Caco-2 (cell line): ENCODE measurements at places on chromosomes 7 and 10.

DNA sequence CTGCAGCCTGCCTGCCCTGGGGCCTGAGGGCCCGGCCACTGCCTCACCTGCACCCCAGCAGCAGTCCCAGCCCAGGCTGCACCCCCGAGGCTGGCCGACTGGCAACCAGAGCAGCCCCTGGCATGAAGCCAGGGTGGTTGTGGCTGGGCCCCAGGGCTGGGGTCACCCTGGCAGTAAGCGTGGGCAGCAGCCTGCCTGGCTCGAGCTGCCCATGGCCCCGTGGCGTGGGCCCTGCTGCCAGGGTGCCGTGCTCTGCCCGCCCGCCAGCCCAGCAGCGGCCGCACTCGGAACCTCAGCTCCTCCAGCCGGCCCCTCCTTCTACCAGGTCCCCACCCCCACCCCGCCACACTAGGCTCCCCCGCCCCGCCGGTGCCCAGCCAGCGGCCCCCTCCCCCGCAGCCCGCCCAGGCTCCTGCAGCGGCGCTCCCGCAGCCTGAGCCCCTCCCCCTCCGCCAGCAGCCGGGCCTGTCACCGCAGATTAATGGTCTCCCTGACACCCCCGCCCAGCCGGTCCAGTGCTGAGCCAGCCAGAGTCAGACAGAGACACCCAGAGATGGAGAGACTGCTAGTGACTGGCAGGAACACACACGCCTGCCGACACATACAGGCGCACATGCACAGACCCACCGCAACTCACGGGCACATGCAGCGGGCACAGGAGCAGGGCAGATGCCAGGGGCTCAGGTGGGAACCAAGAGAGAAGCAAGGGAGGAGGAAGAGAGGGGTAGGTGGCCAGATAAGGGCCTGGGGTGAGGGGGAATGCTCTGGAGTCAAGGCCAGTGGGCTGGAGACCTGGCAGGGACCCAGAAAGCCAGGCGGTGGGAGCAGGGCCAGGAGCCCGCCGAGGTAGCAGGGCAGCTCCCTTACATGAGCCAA, 22.4 kb downstream of the KCNH2 start:
- H3K4me1 ChIP-seq: no peaks in the 10 kb centered on the region
- no peak for DNase-seq
- H3K27ac ChIP-seq: peak overlapping the region; percentile 23
- no peak overlapping the region for H3K4me3 ChIP-seq
- H3K36me3 ChIP-seq: no peaks in the 10 kb centered on the region
- H3K27me3 ChIP-seq: no peaks in the 10 kb centered on the region

DNA sequence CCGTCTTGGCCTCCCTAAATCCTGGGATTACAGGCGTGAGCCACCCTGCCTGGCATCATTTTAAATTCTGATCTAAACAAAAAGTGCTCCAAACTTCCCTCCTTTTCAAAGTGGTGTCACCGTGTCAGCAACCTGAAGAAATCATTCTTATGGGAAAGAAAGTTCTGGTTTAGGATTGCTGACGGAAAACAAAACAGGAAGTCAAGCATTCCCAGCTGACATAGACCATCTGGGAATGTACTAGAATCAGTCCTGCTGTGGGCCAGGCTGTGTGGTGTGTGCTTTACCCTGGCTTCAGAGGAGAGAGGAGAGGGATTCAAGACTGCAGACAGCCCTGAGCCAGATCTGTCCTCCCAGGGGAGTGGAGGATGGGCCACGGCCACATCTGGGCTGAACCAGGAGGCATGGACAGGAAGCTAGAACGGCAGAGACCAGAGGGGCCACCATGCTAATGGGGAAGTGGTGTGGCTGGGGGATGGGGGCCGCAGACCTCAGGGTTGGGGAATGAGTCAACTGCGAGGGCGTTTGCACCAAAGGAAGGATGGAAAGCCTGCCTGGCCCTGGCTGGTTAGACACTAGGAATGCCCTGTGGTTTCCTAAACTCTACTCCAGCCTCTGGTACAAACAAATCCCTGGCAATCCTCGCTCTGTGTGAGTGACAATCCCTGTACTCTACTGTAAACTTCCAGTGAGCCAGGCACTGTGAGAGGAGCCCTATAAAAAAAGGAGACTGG, 16.7 kb upstream of the CLIP2 start:
- no peak overlapping the region for H3K4me3 ChIP-seq
- DNase-seq: no peak
- H3K36me3 ChIP-seq: no peaks in the 10 kb centered on the region
- peaks cover 7% of the 10 kb centered on the region for H3K4me1 ChIP-seq

DNA sequence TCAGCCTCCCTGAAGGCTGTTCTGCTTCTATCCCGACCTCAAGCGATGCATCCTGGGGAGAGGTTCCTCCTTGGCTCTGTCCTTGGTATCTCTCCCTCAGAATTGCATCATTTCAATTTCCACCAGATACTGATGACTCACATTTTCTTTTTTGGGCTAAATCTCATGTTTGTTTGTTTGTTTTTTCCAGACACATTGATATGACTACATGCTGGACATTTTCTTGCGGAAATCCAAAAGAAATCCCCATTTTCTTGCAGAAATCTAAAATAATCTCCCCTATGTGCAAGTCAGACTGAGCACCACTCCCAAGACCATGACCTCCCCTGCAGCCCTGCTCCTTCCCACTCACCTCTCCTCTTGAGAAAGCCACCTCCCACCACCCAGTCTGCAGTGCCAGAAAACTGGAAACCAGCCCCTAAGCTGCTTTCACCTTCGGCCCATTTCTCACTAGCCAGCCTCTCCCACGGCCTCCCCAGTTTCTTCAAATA, 260.2 kb upstream of the PRKCQ start:
- H3K4me3 ChIP-seq: no peak overlapping the region
- DNase-seq: no peak
- no peaks in the 10 kb centered on the region for H3K36me3 ChIP-seq
- H3K27me3 ChIP-seq: no peaks in the 10 kb centered on the region

DNA sequence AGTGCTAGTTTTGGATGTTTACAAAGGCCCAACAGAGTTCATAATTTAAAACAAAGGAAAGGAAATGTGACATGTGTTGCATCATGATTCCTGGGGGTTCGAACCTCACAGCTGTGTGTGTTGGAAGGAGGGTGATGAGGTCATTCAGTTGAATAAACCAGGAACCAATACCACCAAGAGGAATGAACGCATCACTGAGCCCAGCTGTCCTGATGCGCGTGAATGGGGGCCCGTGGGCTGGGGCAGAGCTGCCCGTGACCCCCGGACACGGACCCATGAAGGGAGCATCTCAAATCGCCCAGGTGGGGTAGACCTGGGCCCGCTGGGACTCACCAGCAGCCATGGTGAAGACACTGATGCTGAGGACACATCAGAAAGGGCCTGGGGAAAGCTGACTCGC, 33.0 kb downstream of the BRI3 start:
- H3K4me1 ChIP-seq: peaks cover 23% of the 10 kb centered on the region
- H3K36me3 ChIP-seq: peaks cover 6% of the 10 kb centered on the region
- no peak for DNase-seq
- no peak overlapping the region for H3K4me3 ChIP-seq
- no peak overlapping the region for H3K27ac ChIP-seq

GRCh38 chr10:30553626-30554439, 75.7 kb downstream of the LYZL2 start:
- peaks cover 17% of the 10 kb centered on the region for H3K4me1 ChIP-seq
- no peak for DNase-seq
- H3K27me3 ChIP-seq: no peaks in the 10 kb centered on the region

- H3K27ac ChIP-seq: peak overlapping the region; percentile 68
- no peak for DNase-seq
- no peaks in the 10 kb centered on the region for H3K27me3 ChIP-seq
- H3K4me3 ChIP-seq: peak overlapping the region; percentile 89
- H3K36me3 ChIP-seq: no peaks in the 10 kb centered on the region
Measured at GRCh38 chr7:141550386-141551093, 670 bp upstream of the AGK start.

DNA sequence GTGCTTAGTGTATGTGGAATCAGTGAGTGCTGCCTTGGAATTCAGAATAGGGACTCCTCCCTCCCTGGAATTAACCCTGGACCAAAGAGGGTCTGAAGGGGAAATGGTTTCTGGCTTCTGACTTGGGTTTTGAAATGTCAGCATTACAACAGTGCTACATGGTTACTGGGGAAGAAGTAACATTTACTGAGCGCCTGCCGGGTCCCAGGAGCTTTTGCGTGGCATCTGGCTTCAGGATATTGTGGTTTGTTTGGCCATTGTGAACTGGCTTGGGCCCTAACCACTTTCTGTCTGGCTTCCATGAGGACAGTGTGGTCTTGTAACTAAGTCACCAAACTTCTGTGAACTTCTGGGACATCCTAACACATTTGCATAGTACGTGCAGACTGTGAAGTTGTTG, 21.3 kb downstream of the TSPAN15 start:
- no peaks in the 10 kb centered on the region for H3K36me3 ChIP-seq
- no peak overlapping the region for H3K4me3 ChIP-seq
- H3K27me3 ChIP-seq: no peaks in the 10 kb centered on the region
- H3K4me1 ChIP-seq: peaks cover 14% of the 10 kb centered on the region

DNA sequence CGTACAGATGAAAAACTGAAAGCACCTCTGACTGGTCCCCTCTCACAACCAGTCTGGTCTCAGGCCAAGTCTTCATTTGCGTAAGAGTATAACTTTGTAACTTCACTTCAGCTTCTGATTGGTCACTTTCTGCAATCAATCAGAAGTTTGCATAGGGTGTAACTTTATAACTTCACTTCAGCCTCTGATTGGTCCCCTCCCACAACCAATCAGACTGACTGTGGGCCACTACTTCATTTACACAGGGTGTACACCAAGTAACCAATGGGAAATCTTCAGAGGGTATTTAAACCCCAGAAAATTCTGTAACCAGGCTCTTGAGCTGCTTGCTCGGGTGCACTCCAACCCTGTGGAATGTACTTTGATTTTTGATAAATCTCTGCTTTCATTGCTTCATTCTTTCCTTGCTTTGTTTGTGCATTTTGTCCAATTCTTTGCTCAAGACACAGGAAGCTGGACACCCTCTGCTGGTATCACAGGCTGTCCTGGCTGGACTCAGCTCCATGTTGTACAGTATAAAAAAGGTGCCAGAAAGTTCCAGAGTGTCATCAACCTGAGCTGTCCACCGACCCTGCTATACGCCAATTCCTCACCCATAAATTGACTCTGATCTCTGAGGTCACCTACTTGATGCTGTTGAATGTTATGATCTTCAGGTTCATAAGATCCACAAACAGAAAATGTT, 74.5 kb downstream of the COBL start:
- peak; percentile 53 for DNase-seq
- no peak overlapping the region for H3K4me3 ChIP-seq
- H3K4me1 ChIP-seq: peaks cover 36% of the 10 kb centered on the region
- peak overlapping the region; percentile 3 for H3K27ac ChIP-seq
- H3K27me3 ChIP-seq: no peaks in the 10 kb centered on the region
- peaks cover 1% of the 10 kb centered on the region; the same call in 1 of the 2 replicates for H3K36me3 ChIP-seq

DNA sequence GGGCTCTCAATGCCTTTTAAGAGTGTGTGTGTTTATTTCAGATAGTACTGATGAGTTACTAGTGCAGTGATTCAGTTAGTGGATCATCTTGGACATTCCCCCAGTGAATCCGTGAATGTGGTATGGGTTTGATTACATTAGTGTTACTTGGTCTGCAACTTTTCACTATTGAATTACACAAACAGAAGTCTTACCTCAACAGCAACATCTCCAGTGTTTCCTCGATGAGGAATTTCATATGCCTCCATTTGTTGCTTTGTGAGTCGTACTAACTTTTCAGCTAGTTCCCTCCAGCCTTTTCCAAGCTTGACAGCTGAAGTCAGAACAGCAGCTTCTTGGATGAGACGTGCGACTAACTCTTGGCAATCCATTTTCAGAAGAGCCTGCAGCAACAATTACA, 63.2 kb downstream of the MACC1 start:
- peaks cover 4% of the 10 kb centered on the region for H3K36me3 ChIP-seq
- peak overlapping the region; percentile 54 for H3K27ac ChIP-seq
- no peaks in the 10 kb centered on the region for H3K27me3 ChIP-seq
- DNase-seq: no peak

DNA sequence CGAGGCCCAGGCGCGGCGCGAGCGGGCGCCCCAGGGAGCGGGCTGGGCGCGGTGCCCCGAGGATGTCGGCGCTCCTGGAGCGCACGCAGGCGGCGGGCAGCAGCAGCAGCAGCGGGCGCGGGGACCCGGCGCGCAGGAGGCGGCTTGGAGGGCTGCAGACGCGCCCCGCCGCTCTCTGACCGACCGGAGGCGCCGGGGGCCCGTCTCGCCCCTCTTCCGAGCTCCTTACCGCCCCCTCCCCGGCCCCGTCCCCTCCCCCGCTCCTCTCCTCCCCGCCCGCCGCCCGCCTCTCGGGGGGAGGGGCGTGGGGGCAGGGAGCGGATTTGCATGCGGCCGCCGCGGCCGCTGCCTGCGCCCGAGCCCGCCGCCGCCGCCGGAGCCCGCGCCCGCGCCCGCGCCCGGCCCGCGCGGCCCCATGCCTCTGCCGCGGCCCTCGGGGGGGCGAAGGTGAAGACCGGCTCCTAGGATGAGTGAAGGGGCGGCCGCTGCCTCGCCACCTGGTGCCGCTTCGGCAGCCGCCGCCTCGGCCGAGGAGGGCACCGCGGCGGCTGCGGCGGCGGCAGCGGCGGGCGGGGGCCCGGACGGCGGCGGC, at the start of gene NRG3:
Gene NRG3, plus strand, starts transcription at position 320 of the 592 bp plus-strand sequence.
- no peak within 1 kb of the TSS for H3K27ac ChIP-seq
- no peaks in the 10 kb centered on the region for H3K4me1 ChIP-seq
- H3K36me3 ChIP-seq: no peaks in the 10 kb centered on the region
- no peak within 1 kb of the TSS for H3K4me3 ChIP-seq
- H3K27me3 ChIP-seq: no peaks in the 10 kb centered on the region

GRCh38 chr7:133164498-133164897, 82.6 kb upstream of the CHCHD3 start:
- H3K36me3 ChIP-seq: no peaks in the 10 kb centered on the region
- no peaks in the 10 kb centered on the region for H3K4me1 ChIP-seq
- H3K4me3 ChIP-seq: no peak overlapping the region
- no peaks in the 10 kb centered on the region; the same call in 1 of the 2 replicates for H3K27me3 ChIP-seq
- no peak for DNase-seq

GRCh38 chr7:90455163-90456030, 14.0 kb upstream of the PTTG1IP2 start:
- 0 out of 2 replicates have a peak, but pooled peaks cover 4% of the 10 kb centered on the region for H3K4me1 ChIP-seq
- no peaks in the 10 kb centered on the region for H3K27me3 ChIP-seq
- H3K4me3 ChIP-seq: no peak overlapping the region
- no peak overlapping the region for H3K27ac ChIP-seq
- no peaks in the 10 kb centered on the region for H3K36me3 ChIP-seq

DNA sequence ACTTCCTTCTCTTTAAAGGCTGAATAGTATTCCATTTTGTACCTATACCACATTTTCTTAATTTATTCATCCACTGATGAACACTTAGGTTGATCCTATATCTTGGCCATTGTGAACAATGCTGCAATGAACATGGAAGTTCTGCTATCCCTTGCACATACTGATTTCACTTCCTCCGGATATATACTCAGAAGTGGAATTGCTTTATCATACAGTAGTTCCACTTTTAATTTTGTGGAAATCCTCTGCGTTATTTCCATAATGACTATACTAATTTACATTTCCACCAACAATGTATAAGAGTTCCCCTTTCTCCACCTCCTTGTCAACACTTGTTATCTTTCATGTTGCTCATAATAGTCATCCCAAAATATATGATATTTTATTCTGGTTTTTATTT, 312.6 kb downstream of the PLXDC2 start:
- DNase-seq: no peak
- H3K4me1 ChIP-seq: no peaks in the 10 kb centered on the region
- H3K27me3 ChIP-seq: no peaks in the 10 kb centered on the region
- H3K4me3 ChIP-seq: no peak overlapping the region

- peaks cover 1% of the 10 kb centered on the region for H3K36me3 ChIP-seq
- no peaks in the 10 kb centered on the region for H3K27me3 ChIP-seq
- no peak overlapping the region for H3K27ac ChIP-seq
- peaks cover 12% of the 10 kb centered on the region; the same call in 1 of the 2 replicates for H3K4me1 ChIP-seq
- DNase-seq: no peak
Measured at GRCh38 chr10:113045147-113046055, 95.4 kb downstream of the TCF7L2 start.
